CD4-positive, alpha-beta T cell treated with Interleukin-2 at 100 ng/mL for 4 hours (primary cell): ENCODE measurements at places on chromosomes 2 and 18.

DNA sequence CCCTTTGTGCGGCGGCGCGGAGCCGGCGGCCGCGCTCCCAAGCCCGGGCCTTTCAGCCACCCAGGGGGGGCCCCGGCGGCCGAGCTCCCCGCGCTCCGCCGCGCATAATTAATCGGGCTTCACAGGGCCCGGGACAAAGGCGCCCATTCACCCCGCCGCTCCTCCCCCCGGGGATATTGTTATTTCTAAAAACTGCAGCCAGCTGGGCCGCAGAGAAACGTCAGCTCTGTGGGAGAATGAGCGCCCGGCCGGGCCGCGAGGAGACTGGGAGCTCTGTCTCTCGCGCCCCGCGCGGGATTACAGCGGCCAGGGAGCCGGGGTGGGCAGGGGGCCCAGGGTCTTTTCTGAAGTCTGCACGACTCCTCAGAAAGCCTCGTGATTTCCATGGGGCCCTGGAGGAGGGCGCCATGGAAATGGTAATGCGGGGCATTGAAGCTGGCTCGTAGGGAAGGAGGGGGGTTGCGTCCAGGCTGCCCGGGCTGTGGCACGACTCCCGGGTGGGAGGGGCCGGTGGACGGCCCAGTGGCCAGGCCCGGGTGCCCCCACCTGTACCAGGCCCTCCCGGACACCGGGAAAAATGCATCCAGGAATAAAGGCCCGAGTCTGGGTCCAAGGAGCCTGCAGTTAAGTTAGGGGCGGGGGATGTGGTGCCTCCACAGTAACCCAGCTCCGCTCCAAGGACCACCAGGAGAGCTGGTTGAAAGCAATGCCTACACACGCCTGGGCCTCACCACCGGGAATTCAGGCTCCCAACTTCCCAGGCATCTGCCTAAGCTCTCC is 125.3 kb downstream of the ZFP36L2 start:
- no peak for DNase-seq

DNA sequence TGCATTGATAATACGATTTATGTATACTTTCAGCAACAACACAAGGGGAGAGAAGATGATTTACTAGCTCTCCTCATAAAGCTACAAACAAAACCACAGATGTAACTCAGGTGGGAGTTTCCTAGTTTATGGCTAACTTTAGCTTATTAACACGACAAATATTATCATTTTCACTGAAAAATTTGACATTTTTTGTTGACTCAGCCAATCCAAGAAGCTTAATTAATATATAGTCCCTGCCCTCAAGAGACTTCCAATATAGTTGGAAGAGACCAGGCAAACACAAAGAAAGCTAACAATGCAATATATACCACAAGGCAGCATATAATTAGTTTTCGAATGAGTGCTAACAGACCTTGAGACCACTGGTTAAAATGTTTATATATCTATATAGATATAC is 775 bp downstream of the WDR12 start:
- DNase-seq = no peak

DNA sequence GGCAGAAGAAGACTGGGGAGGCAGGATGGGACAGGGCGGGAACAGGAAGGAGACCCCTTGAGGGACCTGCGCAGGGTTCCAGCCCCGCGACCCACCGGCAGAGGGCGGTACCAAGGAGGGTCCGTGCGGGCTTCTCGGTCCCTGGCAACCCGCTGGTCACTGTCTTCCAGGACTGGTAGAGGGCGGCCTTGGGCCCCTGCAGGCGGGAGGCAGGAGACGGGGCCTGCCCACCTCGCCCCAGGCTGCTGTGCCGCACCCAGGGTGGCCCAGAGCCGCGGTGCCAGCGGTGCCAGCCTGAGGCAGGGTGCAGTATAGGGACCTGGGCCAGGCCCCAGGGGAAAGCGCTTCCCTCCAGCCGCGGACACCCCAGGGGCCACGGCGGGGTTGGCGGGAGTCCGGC is 34.5 kb downstream of the NEURL3 start:
- peak; percentile 47 for DNase-seq

DNA sequence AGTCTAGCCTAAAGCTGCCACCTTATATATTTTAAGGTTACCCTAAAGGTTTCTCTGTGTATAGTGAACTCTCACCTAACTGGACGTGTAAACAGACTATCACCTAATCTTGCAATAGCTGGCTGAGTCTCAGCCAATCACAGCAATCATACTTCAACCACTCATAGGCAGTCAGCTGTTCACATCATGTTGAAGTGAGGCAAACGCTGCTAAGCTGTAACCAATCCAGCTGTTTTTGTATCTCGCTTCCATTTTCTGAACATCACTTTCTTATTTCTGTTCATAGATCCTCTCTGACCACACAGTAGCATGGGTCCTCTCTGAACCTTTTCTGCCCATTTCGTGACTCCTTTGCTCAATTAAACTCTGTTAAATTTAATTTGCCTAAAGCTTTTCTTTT is 468.2 kb upstream of the POU3F3 start:
- no peak for DNase-seq

- DNase-seq = no peak
These were observed at the start of gene TET3 for GRCh38 chr2:73984203-73984921. TET3 (plus strand) TSS chr2:73984910; CDS start chr2:73986404, 1,494 bp downstream.

DNA sequence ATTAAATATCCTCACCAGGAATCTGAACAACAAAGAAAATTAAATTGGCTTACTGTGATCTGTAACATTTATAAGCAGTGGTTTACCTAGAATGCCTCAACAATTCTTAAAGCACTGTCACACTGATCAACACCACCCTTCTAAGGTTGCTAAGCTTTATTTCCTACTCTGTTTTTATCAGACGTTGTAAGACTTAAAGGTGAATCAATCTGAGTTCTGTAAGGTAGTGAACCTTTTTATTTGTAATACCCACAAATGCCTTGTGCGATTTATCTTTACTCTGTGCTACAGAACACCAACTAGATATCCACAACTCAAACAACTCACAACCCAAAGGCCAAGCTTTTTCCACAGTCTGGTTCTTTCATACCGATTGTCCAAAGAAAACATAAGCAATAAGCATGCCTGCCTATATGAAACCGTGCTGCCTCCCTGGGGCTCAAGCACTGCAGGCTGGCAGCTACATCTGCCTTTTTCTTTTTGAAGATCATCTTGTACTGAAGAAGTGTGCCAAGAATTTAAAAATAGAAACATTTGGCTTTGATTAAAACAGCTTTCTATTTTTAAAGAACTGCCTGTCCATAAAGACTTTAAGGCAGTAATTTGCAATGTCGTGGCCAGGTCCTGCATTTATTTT is 490.7 kb downstream of the NUP35 start:
- DNase-seq = no peak

DNA sequence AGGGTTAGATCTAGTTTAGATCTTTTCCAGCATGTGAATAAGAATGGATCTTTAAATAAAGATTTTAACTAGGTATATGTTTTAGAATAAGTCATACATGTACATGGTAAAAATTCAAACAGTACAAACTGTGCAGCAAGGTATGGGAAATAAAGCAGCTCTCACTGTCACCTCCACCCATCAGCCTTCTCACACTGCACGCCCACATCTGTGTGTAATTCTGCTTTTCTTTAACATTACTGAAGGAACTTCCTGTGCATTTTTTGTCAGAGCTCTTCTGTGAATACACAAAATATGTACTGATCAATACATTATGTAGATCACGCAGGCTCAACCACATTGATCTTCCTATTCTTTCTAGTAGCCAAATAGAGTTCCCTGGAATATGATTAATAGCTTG is 3.4 kb downstream of the CASP8 start:
- peak; percentile 58 for DNase-seq

GRCh38 chr18:48917579-48918517 is 32.9 kb downstream of the SMAD7 start:
- no peak for DNase-seq

DNA sequence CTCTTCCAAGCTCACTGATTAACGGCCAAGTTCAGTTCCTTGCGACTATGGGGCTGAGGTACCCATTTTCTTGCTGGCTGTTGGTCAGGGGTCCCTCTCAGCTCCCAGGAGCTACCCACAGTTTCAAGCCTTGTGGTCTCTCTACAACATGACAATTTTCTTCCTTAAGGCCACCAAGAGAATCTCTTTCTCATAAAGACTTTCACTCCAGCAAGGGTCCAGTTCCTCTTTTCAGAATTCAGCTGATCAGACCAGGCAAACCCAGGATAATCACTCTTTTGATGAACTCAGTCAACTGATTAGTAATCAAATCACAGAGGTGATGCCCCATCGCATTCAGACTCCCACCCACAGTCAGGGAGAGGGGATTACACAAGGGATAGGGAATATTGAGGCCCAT is 129.7 kb downstream of the IRS1 start:
- DNase-seq = no peak

- DNase-seq = no peak
These were observed 466.5 kb upstream of the ID2 start for GRCh38 chr2:8215159-8215863.

DNA sequence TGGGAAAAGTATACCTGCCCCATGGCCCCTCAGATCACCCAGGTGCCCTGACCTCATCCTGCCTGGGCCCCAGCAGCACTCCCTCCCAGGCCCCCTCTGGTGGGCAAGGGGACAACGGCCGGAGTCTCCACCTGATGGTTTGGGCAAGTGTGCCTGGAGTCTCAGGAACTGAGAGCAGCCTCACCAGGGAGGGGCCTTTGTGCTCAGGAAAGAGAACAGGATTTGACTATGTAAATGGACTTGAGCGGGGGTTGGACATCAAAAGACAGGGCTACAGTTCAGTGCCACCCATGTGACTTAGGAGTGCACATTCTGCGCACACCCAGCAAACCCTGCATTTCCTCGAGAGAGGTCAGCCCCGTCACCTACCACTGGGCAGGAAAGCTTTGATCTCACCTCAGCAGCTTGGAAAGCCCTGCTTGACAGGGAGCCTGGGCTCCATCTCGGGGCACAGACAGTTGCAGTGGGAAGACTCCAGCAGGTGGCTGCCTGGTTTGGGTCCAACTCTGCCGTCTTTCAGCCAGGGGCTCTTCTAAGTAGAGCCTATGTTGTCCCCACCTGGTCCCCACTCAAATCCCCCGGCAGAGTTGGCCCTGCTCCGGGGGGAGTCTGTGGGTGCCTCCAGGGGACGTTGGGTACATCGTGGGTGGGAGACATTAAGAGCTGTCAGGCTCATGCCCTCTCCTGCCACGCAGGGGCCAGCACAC is 3.3 kb downstream of the INPP5D start:
- no peak for DNase-seq

DNA sequence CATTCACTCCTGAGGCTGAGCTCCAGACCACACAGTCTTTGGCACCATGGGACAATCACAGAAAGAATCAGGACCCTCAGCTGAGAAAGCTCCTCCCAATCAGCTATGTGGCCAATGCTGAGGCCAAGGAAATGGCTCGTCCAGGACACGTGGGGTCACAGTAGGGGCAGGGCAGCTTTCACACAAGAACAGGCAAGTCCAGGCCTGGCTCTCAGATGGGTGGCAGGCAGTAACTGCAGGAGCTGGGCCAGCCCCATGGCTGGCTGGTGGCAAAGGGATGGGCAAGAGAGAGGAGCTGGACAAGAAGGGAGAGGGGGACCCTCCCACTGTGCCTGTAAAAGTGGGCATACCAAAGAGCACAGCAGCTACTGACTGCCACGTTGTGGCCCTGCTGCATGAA is 12.2 kb upstream of the EDAR start:
- DNase-seq = no peak

- DNase-seq = no peak
These were observed 178.3 kb upstream of the CRIM1 start for GRCh38 chr2:36177282-36177681.

GRCh38 chr2:85441864-85442263 is 23.4 kb downstream of the SH2D6 start:
- DNase-seq = no peak

GRCh38 chr2:134715932-134716643 is 2.7 kb downstream of the TMEM163 start:
- no peak for DNase-seq

GRCh38 chr2:98913916-98914712 is 21.9 kb downstream of the CRACDL start:
- DNase-seq = no peak

GRCh38 chr2:96320728-96321622 is 4.1 kb upstream of the ITPRIPL1 start:
- no peak for DNase-seq

DNA sequence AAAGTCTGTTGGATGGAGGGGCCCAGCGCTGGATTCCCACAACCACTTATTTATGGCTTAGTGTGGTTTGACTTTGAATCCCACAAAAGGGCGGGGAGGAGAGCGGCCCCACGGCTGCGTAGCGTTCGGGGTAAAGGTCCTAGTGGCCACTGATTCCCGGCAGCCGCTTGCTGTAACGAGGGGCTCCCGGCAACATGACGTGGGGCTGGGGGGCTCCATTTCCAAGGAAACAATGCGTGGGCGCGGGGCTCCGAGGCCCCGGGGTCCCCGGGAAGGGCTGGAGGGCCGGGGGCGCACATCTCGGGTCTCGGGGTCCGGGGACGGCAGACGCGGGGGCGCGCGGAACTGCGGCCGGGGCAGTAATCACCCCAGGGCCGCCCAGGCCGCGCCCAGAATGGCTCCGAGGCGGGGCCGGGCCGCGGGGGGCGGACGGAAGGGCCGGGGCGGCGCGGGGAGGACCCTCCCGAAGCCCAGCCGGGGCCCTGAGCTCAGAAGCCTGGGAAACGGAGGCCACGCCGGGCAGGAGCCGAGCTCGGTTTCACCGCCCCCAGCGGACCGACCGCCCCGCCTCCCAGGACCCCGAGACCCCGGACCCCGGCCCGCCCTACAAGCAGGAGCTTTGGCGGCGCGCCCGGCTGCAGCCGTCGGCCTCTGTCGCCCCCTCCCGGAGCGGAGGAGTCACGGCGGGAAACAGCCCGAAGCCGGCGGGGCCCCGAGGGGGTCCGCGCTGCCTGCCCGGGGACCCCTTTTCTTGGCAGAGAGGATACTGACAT is 11.9 kb upstream of the MLPH start:
- DNase-seq = peak; percentile 74

DNA sequence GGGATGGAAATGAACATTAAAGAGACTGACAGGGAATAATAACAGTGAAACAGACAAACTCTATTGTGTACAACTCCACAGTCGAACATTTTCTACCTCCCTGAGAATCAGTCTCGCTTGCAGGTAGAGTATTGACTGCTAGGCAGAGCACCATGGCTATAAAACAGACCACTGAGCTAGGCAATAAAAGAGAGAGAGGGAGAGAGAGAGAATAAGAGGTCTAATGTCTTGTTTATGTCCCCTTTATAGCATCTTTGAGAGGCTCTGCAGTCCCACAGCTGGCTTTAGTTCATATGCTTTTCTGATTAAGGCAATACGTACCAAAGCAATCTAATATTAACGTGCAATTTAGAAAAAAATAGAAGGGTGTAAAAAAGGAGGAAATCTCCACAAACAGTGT is 652.6 kb downstream of the NRXN1 start:
- DNase-seq = no peak

GRCh38 chr2:48715042-48715899 is 40.3 kb downstream of the LHCGR start:
- no peak for DNase-seq

DNA sequence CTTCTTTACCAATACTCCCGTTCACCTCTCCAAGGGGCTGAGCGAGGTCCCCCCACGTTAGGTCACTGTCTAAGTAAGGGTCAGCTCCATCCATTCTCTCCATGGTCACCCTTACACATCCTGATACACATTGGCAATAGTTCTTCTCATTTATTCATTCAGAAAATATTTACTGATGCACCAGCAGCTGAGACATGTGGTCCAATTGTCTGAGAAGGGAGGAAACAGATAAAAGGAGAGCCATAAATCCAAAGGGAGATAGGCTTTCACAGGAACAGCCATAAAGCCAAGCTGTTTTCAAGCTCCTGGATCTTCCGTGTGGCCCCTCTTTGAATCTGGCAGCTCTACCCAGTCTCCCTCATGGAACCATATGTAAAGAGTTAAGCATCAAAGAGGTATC is 121.2 kb downstream of the TXNL1 start:
- DNase-seq = no peak

- no peak for DNase-seq
These were observed 225.7 kb downstream of the ACKR3 start for GRCh38 chr2:236795169-236795860.
